Activated T-cell treated with anti-CD3 and anti-CD28 coated beads for 24 hours (primary cell): ENCODE measurements at places on chromosomes 4 and X.

DNA sequence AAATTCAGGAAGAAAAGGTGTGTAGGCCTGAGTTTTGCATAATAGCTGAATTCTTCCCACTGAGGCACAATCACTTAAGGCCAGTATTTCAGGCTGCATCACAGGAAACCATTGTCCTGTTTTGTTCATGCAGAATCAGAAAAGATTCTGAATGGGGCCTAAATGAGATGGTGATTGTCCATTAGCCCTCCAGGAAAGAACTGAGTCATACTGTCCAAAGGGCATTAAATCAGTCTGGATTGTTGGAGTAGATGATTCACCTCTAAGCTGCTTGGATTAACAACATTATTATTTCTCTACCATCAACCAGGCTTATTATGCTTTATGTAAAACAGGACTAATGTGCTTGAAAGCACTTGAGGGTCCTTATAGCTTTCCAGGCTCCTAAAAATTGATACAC, 36.2 kb downstream of the CT47B1 start:
- DNase-seq = no peak

DNA sequence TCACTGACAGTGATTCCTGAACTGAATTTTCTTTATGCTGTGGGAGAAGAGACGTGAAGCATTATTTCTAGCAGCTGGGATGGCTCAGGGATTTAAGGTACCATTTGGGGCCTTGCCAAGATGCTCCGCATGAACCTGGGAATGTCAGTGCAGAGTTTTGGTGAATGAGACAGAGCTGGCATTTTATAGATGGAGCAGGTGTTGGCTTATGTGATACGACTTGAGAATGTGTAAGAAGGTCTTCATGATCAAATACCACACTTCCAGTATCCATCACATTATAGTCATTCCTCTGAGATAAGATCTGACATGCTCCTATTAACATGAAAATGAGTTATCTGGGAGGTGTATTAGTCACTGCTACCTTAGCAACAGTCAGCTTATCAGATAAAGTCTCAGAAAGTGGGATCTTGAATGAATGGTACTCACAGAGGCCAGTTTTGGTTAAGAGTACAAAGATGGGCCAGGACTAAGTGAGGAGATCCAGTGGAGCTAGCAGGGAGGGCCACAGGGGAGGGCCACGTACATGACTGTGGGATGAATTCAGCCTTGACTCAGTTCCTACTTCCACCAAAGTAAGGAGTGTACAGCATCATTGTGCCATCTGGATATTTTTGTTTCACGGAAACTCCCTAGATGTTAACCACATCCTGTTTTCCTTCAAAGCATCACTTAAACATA, 116.7 kb downstream of the SPCS3 start:
- no peak for DNase-seq

DNA sequence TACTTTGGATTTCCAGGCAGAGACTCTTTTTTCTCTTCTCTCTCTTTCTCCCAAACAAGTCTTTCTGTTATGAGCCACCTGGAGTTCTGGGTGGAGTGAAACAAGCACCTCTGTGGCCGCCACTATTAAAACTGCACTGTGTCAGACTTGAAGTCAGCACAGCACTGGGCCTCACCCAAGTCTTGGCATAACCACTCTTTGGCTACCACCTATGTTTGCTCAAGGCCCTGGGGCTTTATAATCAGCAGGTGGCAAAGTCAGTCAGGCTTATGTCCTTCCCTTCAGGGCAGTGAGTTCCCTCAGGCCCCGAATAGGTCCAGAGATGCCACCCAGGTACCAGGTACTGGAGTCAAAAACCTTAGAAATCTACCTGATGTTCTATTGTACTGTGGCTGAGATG, 52.4 kb downstream of the ITIH6 start:
- DNase-seq = no peak

GRCh38 chrX:17759990-17760389, 22.7 kb downstream of the SCML1 start:
- no peak for DNase-seq
